ENCODE measurements at places on chromosomes 7 and 10.

GRCh38 chr7:15922002-15922401 is 235.5 kb upstream of the MEOX2 start:
- DNase-seq = no peak

GRCh38 chr7:67343114-67343513 is 346.5 kb downstream of the TYW1 start:
- DNase-seq = no peak

- peak; percentile 72 for DNase-seq
These were observed 81.4 kb downstream of the ATXN7L1 start for GRCh38 chr7:105794741-105795729.

DNA sequence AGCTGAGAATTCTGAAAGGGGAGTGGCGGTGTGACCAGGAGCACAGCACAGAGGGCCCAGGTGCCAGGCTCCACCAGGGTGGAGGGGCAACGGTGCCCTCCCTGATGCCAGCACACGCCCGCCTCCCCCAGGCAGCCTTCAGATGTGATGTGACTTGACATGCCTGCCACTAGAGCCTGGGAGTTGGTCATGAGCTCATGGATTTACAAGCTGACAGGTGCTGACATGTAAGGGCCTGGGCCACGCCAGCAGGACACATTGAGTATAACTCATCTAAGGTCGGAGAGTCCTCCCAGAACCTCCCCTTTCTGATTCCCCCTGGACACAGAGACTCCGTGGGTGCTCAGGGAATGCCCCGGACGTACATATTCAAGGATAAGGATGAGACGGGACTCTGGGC is 74.2 kb downstream of the LSM5 start:
- peak; percentile 36 for DNase-seq

- DNase-seq = no peak
These were observed 8.5 kb downstream of the GPER1 start for GRCh38 chr7:1096156-1097119.

DNA sequence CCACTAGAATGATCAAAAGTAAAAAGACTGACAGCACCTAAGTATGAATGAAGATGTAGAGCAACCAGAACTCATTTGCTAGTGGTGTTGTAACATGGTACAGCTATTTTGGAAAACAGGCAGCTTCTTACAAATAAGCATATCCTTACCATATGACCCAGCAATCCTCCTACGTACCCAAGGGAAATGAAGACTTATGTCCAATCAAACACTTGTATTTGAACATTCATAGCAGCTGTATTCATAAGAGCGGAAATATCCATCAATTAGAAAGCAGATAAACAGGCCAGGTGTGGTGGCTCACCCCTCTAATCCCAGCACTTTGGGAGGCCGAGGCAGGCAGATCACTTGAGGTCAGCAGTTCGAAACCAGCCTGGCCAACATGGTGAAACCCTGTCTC is 53.0 kb downstream of the KLRG2 start:
- no peak for DNase-seq

GRCh38 chr7:153433223-153433622 is 619.0 kb upstream of the DPP6 start:
- no peak for DNase-seq

DNA sequence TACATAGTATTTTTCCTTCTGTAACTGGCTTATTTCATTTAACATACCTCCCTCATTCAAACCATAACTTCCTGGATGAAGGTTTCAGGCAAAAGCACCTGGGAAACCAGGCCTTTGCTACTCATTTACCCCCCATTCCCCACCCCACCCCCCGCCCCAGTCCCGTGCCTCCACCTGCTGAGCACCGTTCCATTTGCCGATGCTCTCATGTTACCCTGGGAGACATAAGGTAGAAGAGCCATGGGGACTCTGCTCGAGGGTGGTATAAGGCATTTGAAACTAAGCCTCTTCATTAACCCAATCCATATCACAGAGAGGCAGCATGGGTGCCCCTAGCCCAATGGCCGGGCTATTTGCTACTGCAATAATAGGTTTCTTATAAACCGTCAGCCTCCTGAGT is 22.2 kb upstream of the MCM10 start:
- DNase-seq = no peak

DNA sequence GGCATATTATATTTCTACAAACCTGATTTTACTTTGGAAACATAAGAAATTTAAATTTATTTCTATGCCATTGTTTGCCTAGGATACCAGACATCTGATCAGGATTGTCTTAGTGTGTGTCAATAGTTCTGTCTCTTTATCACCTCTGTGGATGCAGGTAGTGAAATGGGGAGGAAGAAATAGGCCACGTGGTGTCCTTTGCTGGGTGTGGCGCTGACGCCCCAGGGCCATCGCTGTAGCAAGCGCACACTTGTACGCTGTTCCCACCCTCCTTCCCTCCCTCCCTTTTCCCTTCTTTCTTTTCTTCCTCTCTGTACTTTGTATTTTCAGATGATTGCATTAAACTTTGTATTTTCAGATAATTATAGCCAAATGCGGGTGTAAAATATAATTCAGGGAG is 5.0 kb downstream of the DOCK1 start:
- DNase-seq = peak; percentile 70

DNA sequence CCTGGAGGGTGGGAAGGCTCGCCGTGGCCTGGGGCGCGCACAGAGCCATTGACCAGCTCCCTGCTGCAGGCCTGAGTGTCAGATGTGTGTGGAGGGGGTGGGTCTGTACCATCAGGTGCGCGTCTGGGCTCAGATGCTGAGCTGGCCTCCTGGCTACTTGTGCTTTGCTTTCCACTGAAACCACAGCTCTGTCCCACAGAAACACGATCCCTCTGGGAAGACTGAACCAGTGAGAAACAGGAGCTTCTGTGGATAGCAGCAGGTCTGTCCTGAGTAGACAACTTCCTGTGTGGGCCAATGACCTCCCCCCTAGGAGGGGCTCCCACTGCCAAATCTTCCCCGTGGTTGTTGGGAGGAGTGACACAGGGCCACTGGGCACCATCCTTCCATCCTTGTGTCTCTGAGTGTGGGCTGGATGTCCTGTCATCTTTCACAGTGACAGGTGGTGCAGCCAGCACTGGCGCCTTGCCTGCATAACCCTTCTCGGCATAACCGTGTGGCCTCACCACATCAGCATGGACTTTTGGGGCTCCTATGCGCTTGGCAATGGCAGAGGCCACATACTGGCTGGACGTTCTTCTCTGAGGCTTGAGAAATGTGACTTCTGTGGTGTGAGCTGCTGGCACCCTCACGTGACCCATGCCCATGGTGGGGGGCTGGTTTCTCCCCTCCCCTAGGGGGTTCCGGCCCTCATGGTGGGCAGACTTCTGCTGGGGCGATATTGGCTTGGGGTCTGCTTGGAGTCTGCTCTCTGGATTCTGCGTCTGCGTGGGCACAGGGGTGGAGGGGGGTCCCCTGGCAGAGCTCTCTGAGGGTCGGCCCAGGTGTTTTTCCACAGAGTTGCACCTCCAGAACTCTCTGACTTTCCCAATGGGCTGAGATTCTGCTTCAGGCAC is 245.5 kb upstream of the GRB10 start:
- no peak for DNase-seq

- DNase-seq = no peak
These were observed 43.0 kb upstream of the GRM3 start for GRCh38 chr7:86600506-86601290.

DNA sequence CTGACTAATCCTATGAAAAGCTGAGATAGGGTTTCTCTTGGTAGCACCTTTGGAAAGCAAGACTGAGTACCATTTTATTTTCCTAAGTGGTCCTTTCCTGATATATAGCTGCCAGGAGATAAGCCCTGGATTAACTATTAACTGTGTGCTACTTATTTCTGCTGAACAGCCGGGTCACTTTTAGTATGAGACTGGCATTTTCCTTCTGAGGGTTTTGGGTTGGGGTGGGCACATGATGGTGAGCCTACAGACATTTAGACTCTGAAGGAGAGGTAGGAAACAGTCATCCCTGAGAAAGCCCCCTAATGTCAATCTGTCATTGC is 29.8 kb upstream of the BMPR1A start:
- DNase-seq = no peak

GRCh38 chr10:126704649-126705048 is 34.2 kb upstream of the C10orf90 start:
- no peak for DNase-seq
